Fibroblast of gingiva (primary cell): ENCODE measurements at places on chromosomes 6 and 20.

- DNase-seq = no peak
Observed at GRCh38 chr6:106913676-106914280, 60.8 kb downstream of the CD24 start.

DNA sequence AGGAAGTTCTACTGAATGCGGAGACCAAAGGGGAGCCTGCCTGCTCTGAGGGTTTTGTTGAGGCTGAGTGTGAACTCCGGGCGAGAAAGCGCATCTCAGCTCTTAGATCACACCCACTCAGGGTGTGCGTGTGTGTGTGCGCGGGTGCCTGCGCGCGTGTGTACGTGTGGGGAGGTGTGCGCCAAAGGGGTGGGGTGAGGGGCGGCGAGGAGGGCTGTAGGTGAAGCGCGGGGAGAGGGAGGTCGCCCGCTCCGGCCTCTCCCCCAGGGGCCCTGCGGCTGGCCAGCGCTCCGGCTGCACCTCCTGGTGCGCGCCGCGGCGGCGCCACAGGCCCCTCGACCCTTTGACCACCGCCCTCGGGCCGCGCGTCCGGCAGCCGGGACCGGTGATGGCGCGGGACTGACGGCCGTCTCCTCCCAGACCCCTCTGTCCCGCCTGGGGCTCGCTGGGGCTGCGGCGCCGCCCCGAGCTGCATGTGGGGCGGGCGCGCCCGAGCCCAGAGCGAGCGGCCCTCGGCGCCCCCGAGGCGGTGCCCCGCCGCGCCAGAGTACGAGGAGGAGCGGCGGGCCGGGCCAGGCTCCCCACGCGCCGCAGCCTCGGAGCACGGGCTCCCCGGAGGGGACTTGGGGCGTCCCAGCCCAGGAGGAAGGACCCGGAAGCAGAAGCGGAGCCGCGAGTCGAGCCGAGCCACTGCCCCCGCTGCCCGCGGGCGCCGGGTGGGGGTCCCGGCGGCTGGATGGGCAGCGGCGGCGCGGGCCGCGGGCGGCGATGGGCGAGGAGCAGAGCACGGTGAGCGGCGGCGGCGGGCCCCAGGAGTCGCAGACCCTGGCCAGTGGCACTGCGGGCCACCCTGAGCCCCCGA, at the start of gene RNF217:
TSS of gene RNF217 (plus strand) at position 661 of the 862 bp plus-strand sequence. CDS start at position 769, 108 bp downstream.
- DNase-seq = peak; percentile 68

- DNase-seq = no peak
Observed at GRCh38 chr20:47917549-47918070, 132.3 kb upstream of the SULF2 start.

DNA sequence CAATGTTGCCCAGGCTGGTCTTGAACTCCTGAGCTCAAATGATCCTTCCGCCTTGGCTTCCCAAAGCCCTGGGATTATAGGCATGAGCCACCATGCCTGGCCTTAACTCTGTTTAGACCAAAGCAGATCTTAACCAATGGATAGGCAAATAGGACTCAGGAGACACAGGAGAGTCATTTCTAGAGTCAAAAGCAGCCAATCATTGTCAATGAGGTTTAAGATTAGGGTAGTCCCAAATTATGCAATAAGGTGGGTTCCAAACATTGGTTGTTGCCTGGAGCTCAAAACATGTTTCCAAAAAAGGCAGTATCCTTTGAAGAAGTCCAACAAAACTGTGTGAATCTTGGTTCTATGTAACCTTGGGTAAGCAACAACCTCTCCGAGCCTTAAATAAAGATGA, 95.7 kb upstream of the JARID2 start:
- no peak for DNase-seq

DNA sequence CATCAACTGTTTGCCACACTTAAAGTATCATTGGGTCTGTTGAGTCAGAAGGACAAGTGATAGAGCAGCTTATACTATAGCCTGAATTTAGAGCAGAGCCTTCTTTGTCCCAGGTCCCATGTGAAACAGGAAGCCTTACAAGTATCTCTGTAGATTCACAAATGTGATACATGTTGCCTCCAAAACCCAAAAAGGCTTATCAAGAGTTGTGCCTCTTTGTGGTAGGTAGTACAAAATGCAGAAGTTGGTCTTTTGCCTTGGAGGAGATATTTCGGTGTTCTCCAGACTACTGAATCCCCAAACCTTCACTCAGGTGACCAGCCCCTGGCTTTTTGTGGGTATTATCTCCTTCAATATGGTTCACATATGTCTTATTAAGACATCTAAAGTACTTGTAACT, 172.8 kb upstream of the PROKR2 start:
- no peak for DNase-seq

- no peak for DNase-seq
Observed at GRCh38 chr20:24912397-24913075, 36.5 kb upstream of the CST7 start.

GRCh38 chr20:7691647-7692269, 248.5 kb downstream of the HAO1 start:
- DNase-seq = no peak

- DNase-seq = peak; percentile 40
Observed at GRCh38 chr6:100622907-100623692, 158.4 kb upstream of the SIM1 start.

- DNase-seq = no peak
Observed at GRCh38 chr6:132005178-132005577, 54.0 kb upstream of the CCN2 start.

DNA sequence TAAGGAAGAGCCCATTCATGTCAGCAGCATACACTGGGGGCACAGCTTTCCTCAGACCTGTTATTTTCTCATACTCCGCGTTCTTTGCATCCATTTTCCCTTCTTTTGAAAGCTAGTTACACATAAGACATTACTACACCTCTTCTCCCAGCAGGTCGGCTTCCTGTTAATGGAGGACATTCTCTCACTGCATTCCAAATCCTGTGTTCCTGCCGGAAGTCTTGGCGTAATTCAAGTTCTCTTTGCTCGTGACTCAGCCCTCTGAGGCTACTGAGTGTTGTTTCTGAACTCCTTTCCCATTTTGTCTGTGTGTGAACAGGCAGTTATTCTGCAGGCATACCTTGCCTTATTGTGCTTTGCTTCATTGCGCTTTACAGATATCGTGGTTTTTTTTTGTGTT, 97.5 kb upstream of the ZBTB24 start:
- DNase-seq = no peak

- DNase-seq = no peak
Observed at GRCh38 chr6:86147311-86147710, 504.6 kb upstream of the SYNCRIP start.

- DNase-seq = no peak
Observed at GRCh38 chr6:42387336-42387735, 64.4 kb downstream of the TRERF1 start.

DNA sequence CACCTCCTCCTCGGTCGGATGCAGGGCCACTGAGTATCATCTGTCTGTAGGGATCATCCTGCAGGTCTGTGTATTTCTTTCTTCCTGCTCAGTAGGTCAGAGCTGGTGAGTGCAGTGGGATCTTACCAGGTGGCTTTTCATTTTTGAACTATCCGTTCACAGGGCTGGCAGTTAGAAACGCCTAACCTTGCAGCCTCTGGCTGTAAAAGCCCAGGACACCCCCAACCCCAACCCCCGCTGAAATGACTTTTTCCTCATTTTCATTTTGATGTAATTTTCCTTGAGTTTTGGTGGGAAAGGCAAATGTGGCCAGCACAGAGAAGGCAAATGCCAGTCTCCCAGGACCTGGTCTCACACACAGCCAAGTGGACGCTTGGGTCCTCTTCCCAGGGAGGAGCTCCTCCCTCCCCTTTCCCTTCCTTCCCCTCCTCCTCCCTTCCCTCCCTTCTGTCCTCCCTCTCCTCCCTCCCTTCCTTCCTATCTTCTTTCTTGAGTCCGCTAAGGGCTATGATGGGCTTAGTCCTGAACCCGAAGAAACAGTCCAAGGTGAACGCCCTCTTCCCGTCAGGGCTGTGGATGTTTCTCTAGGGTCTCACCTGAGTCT, 36.0 kb downstream of the TMEM242 start:
- DNase-seq = no peak
